ENCODE measurements at places on chromosomes 2 and 18. TPM values are rescaled to one million over a fixed set of nuclear protein-coding genes. Genes with fewer than 3 reads are reported as not detected.
A peak's percentile ranks its signal among the peaks of the same experiment; 100 is the strongest.

GRCh38 chr2:26244309-26245230 is at the start of the genes HADHA and HADHB:
Gene HADHA (minus strand): TSS chr2:26244632. CDS start chr2:26244596, 36 bp downstream.
Gene HADHB (plus strand): TSS chr2:26244939. CDS start chr2:26254255, 9,316 bp downstream.
- peak; percentile 89 for DNase-seq

DNA sequence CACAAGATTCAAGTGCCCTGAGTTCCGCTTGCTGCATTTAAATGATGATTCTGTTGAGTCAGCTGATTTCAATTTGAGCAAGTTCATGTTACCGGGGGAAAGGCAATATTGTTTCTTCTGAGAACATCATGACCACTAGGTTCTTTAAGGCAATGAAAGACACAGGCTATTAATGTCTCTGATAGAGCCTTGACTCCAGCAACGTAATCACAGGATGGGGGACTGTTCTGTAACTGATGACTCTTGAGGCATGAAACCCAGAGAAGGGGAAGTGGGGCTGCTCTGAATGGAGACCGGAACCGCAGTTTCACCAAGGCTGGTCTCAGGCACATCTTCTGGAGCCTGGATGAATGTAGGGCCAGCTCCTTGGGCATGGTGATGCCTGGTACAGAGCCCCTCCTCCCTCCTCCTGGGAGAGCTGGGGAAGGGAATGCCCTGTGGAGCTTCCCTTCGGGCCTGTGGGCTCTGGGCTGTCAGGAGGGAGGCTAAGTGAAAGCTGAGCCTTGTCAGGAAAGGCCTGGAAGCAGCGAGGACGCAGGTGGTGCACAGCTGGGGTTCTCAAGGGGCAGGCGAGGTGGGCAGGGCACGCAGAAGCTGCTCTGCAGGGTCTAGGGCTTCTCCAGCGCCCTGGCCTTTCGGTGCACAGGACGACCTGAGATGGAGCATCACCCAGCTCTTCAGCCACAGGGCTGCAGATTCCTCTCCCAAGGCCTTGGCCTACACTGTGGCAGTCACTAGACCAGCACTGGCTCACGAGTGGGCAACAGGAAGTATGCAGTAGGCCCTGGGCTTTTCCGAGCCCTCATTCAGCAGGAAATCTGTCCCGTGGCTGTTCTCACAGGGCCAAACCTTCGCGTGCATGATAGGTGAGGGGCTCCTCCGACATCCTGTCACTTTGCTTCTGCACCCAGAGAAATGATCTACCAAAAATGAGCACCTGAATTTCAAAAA is 36.6 kb upstream of the PRLH start:
- DNase-seq: no peak

GRCh38 chr2:207766697-207767460 is 2.8 kb downstream of the FZD5 start:
- DNase-seq: no peak

DNA sequence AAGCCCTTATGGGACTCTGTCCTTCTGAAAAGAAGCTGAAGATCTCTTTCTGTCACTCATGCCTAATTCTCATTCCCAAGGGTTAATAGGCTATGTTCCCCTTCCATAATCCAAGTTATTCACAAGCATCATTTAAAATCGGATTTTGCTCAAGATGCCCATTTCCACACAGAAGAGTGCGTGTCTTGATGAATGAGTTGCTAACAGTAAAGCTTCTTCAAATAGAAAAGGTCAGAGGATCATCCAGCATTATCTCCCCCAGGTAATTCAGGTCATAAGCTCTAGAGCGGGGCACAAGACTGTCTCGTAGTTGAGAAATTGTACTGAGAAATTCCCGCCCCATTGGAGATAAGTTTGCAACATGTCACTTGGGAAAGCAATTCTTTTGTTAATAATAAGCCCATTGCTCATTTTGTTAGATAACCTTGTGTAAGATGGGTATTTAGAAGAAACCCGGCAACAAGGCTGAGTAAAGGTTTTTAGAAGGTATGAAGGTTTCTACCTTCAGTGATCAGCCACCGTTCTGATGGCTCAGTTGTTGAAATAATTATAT is 290.7 kb upstream of the EPAS1 start:
- no peak for DNase-seq

DNA sequence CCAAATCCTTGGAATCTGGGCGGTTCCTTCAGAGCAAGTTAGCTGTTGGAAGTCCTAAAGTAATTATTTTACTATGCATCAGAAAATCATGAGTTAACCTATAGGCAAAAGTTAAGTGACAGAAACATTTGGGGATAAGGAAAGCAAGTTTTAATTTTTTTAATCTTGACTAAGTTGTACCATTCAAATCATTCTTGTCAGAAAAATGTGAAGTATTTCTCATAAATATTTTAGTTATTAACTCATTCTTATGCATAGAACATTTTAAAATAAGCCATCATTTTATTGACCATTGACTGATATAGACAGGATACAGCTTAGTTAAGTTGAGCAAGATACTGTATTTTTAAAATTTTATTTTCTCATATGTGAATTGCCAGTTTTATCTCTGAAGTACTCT is 98.2 kb upstream of the FOSL2 start:
- no peak for DNase-seq

DNA sequence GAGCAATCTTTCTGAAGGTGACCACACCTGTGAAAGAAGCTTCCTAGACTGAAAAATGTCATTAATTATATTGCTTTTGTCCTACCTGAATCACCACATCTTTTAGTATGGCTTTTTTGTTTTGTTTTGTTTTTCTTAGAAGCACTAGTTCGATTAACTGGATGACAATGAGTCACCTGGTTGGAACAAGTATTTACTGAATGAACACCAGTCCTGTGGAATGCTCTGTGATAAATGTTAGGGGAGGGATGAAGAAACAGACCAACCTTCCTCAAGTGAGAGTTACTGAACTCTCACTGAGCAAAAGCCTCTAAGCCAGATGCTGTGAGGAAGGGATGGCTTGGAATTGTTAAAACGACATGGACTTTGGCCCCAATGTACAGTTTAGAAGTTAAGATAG is 26.8 kb upstream of the DCC start:
- no peak for DNase-seq

- no peak for DNase-seq
Measured at GRCh38 chr2:32227492-32227891, 37.2 kb downstream of the NLRC4 start.

DNA sequence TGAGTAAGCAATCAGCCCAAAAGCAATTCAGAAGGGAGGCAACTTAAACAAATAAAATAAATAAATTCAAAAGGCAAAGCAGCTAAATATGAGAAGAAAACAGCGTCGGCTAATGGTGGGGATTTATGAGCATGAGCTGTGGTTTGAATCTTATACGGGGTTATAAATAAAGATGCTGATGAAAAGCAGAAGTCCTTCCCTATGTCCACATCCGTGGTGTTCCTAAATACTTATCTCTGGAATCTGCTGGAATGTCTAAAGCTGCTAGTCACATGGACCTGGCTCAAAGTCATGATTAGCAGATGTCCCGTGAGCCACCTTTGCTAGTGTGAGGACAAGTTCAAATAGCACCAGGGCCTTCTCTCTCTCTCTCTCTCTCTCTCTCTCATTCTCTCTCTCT is 33.8 kb downstream of the SMIM21 start:
- no peak for DNase-seq

DNA sequence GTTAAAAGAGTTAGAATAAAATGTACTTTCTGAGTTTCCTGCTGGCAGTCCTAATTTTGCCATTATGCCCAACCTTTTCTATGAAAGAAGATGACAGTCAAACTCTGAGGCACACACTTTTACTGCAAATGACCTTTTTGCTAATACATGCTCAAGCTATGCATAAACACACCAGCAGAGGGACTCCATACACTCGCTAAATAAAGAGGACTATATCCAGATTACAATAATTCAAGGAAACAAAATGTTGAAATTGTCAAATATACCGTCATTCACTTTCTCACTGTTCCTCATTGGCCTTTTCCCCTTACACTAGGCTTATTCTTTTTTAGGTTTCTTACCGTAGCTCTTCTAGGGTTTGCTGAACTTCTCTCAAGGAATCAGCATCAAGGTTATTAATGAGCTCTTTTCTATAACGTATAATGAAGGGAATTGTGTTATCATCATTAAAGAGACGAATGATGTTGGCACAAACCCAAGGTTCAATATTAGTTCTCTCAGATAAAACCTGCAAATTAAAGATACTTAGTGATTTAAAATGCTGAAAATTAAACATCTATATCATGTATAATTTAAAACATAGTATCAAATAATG is 25.7 kb downstream of the SRBD1 start:
- DNase-seq: peak; percentile 46

GRCh38 chr2:61626827-61627226 is 88.7 kb upstream of the XPO1 start:
- no peak for DNase-seq

GRCh38 chr2:227642656-227643055 is 23.9 kb upstream of the SCYGR5 start:
- DNase-seq: no peak

DNA sequence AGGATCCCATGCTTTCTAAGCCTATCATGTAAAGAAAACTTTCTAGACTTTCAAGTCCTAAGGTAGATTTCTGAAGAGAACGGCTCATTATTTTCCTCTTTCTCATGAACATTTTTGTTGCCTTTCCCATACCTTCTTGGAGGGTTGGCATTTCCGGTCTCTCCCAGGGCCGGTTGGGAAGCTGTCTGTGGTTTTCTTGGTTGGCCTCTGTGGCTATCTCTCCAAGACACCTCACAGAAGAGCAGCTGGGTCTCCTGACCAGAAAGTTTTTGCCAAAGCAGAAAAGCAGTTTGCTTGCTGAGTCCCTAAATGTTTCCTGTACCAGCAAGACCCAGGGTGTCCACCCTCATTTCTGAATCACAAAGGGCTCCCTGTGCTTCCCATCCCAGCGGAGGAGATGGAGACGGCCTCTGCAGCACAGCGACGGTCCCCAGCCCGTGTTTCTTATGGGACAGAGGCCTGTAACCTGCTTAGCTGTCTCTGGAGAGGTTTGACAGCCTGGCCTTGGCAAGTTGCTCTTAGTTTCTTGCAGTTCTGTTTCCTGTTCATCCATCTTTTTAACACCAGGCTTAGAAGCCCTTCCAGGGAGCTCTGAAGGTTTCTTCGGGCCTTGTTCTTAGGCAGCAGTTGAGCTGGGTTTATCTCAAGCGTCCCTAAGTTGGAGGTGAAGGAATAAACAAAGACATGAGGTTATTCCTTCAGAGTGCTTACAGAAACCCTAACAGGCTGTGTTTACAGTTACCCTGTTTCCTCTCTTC is 39.8 kb downstream of the GREB1 start:
- peak; percentile 86 for DNase-seq

- no peak for DNase-seq
Measured at GRCh38 chr2:36859366-36859792, 107.0 kb downstream of the STRN start.

GRCh38 chr2:71605781-71606241 is 152.4 kb downstream of the DYSF start:
- no peak for DNase-seq

GRCh38 chr2:9675415-9676351 is 44.9 kb upstream of the YWHAQ start:
- DNase-seq: peak; percentile 98

DNA sequence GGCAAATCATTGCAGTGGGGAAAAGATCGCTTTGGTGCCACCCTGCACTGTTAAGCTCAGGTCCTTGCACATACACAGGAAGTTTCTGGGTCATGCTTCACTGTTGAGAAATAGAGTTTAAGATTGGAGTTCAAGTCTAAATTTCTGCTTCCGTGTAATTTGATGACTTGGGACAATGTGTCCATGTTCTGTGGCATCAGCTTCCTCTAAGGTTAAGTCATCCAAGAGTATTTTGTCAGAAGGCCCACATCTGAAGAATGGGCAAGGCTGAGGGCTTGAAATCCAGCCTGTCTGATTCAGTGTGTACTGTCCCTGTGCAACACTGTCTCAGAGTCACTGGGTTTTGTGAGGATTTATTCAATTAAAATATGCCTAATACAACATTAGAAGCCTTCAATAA is 880.7 kb downstream of the SUCLG1 start:
- no peak for DNase-seq

Gene ASB18
- total RNA-seq: not detected

Gene GPBAR1
- 0.37 TPM for total RNA-seq

Gene BMP10
- not detected for total RNA-seq

Gene VWC2L
- total RNA-seq: not detected
